ENCODE measurements at places on chromosomes 12 and 14. TPM values are rescaled to one million over a fixed set of nuclear protein-coding genes. Genes with fewer than 3 reads are reported as not detected.

GRCh38 chr14:101972126-101972866 is 7.9 kb downstream of the DYNC1H1 start:
- no peak for DNase-seq

GRCh38 chr12:127785986-127786590 is 480.9 kb upstream of the TMEM132C start:
- DNase-seq, result no peak

- DNase-seq, result no peak
Measured at GRCh38 chr14:90911121-90911520, 94.9 kb upstream of the TTC7B start.

DNA sequence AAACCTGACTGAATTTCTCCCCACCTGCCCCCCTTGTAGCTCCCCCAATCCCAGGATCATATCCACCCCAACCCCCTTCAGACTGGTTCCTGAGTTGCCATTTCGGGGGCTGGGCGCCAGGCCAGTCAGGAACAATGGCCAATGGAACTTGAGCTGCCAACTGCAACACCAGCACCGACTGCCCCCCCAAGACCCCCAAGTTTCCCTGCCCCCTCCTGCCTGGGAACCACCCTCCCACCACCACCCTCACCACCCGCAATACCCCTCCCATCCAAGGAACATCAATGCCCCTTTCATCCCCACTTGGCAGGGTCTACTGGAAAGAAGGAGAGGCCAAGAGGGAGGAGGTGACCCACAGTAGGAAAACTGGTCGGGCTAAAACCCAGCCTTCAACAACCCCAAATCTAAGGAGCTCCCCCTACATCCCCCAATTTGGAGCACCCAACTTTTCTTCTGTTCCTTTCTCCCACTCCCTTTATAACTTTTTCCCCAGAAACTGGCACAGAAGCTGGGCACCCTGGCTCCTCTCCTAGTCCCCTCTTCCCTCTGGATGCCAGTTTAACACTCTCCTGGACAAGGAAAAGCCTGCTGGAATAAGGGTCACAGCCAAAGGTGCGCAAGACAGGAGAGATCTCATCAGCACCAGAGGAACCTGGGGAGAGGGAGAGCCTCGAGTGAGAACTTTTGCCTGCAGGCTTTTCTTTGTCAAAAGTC is 1.6 kb upstream of the NDRG2 start:
- DNase-seq, result no peak

PLCZ1 gene
- not detected for total RNA-seq

CLEC2A gene
- total RNA-seq, result not detected

- no peak for DNase-seq
Measured at GRCh38 chr12:101697197-101697929, at the start of gene CHPT1. TSS of gene CHPT1 (plus strand) at chr12:101697640. CDS start at chr12:101697862, 222 bp downstream.

DNA sequence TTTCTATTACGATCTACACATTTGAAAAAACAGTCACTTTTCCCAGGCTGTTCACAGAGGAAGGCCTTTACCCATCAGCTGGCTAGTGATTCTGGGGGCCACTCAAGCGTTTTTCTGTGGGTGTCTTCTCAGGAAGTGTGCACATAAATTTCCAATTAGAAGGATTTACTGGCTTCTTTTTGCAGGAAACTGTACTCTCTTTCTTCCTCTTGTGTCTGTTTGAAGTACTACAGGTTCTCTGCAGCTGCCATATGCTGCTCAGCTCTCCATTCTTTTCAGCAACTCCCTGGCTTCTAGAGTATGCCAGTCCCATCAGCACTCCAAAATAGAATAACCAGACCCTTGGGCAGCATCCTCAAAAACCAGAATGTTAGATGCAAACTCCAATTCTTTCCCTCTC is 110.4 kb upstream of the NAV3 start:
- DNase-seq, result no peak

GRCh38 chr12:55933799-55934742 is 3.1 kb downstream of the DGKA start:
- DNase-seq, result no peak

MYO1A gene
- 0.11 TPM for total RNA-seq

DNA sequence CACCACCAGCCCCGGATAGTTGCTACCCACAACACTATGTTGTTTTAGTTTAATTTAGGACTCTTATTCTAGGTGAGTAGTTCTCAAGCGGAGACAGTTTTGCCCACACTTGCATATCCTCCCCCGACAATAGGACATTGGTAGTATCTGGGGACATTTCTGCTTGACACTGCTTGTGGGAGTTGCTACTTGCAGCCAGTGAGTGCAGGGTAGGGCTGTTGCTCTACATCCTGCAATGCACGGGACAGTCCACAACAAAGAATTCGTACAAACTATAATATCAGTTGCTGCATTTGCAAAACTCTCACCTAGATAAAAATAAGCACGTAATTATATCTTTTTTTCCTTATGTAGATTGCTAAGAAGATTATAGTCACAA is 111.8 kb upstream of the DNM1L start:
- DNase-seq, result no peak

GRCh38 chr12:20369305-20370013 is 1.1 kb downstream of the PDE3A start:
- no peak for DNase-seq

- no peak for DNase-seq
Measured at GRCh38 chr14:24847568-24848095, 202.3 kb downstream of the STXBP6 start.

CLEC1B gene
- total RNA-seq, result not detected

TBC1D30 gene
- total RNA-seq, result 15.5 TPM

SERPINA9 gene
- 182 TPM for total RNA-seq

DNA sequence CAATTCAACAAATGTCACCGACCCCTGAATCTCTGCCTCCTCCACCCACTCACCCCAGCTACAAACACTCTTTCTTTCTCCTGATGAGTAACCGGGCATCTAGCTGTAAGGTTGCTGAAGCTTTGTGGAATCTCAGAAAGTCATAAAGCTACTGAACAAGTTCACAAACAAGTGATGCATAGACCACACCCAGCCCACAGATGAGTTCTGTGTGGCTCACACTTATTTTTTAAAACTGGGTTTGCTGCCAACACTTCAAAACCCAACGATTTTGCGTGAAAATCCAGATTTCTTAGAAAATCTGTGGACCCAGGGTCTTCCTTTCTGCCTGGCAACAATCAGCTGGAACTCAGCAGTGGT is 96.1 kb downstream of the APAF1 start:
- no peak for DNase-seq

DNA sequence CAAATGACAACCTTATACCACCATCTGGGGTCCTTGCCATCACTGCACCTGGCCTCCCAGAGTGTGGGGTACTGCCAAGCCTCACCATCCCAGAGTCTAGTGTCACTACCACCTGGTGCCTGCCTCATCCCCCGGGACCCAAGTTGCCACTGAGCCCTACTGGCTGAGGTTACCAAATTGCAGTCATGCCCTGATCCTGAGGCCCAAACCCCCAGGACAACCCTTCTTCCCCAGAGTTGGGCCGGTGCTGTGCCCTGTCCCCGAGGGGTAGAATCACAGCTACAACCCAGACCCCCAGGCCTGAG is 8.4 kb upstream of the SFSWAP start:
- no peak for DNase-seq

DNA sequence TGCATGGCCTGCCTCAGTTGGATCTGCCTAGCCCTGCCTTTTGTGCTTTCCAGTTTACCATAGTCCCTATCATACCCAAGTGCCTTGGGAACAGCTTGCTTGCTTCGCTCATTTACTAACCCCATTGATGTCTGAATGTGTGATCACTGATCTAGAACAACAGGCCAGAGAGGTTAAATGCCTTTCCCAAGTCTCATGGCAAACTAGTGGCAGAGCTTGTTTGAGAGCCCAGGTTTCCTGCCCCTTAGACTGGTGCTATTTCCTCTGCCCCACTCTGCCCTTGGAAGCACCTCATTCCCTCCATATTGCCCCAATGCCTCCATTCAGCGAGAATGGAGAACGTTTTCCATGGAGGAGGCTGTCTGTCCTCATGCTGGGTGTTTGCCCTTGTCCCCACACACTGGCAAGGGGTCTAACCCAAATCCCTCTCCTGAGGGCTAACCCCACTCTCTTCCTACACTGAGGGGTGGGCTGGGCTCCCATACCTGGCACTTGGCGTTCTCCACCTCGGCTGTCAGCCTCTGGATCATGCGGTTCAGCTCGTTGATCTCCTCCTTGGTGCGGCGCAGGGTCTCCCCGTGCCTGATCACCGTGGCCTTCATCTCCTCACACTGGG is 19.8 kb downstream of the KRT7 start:
- DNase-seq, result no peak

KRT2 gene
- not detected for total RNA-seq

- no peak for DNase-seq
Measured at GRCh38 chr14:45364565-45365156, 111.7 kb upstream of the MIS18BP1 start.

KRT77 gene
- total RNA-seq, result not detected

C1R gene
- total RNA-seq, result 1.5 TPM

- DNase-seq, result no peak
Measured at GRCh38 chr14:104676694-104677511, 12.5 kb upstream of the INF2 start.

TEP1 gene
- 23.1 TPM for total RNA-seq

TSHR gene
- total RNA-seq, result not detected

GRCh38 chr12:7601406-7601805 is 64.3 kb downstream of the APOBEC1 start:
- DNase-seq, result no peak

TAS2R8 gene
- not detected for total RNA-seq

Data from Karpas-422 (cell line).